Effector CD8-positive, alpha-beta T cell (primary cell): ENCODE measurements at places on chromosomes 3 and 15.

GRCh38 chr3:179973931-179974361 lies 62.8 kb downstream of the PEX5L start:
- no peak for DNase-seq

DNA sequence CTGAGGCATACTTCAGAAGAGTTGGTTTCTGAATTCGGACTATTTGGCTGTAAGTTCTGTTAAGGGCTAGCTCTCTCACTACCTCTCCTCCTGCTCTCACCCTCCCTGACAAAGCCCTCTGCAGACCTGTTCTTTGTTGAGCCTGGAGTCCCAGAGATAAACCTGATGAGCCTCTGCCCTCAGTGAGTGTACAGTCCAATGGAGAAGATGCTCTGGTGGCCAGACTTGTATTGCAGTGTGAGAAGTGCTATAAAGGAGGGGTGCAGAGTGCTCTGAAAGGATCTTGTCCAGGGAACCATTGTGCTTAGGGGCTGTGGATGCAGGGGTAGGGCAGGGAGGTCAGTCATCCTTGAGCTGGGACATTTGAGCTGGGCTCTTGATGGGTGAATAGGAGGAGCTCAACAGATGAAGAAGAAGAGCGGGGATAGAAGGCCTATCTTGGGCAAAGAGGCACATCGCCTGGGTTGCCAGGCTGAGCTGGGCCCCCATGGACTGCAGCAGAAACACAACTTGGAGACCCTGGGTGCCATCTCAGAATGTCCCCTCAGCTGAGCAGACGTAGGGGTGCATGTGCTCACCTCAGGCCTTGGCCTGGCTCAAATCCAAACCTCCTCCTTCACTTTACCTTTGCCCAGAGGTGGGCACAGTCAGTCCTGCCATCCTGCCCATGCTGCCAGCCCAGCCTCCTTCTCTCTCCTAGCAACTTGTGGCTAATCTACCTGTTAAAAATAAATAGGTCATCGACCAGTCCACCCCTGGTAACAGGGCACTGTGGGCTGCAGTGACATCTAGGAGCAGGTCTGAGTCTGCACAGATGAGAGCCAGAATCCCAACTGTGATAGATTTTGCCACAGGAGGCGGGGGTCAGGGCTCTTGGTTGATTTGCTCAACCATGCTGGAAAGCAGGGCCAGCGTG lies 3.3 kb downstream of the CAND2 start:
- no peak for DNase-seq

GRCh38 chr3:127970966-127971592 lies 56.0 kb downstream of the KBTBD12 start:
- DNase-seq = no peak

- no peak for DNase-seq
Measured at GRCh38 chr15:77473328-77473727, 52.6 kb downstream of the HMG20A start.

- no peak for DNase-seq
Measured at GRCh38 chr3:102054543-102055080, 205.3 kb downstream of the NFKBIZ start.

- DNase-seq = no peak
Measured at GRCh38 chr15:77138167-77138522, 67.2 kb upstream of the TSPAN3 start.

DNA sequence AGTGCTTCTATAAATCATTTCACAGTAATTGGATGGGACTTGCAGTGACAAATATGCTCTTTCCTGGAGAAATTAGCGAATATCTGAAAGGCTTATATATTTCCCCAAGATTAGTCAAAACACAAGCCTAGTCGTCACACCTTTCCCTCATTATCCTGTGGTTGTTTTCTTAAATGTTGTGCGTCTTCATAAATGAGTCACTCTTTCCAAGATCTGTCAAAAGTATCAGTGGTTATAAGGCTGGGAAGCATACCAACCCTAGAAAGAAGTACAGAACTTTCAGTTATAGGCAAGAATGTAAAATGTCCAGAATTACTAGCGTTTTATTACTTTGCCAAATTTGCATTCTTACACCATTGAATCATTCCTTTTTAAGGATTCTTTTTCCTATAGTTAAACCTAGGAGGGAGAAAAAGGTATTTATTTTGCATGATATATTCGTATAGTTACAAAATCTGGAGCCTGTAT lies 33.6 kb downstream of the TMEM212 start:
- no peak for DNase-seq

DNA sequence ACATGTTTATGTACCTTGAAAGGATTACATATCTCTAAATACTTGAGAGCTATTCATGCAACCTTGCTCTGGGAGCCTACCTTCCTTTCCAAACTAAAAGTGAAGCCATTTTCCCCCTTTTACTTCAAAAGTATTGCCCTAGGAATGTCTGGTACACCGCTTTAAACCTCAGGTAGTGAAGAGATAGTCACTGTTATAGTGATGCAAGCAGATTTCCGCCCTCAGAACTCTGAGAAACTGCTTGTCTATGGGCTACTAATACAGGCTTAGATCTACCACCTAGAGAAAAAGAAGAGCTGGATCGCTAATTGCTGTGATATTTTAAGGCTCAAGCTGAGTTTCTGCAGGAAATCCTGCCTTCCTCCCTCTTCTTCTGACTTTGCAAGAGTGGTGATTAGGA lies 78.6 kb downstream of the SEMA6D start:
- no peak for DNase-seq

DNA sequence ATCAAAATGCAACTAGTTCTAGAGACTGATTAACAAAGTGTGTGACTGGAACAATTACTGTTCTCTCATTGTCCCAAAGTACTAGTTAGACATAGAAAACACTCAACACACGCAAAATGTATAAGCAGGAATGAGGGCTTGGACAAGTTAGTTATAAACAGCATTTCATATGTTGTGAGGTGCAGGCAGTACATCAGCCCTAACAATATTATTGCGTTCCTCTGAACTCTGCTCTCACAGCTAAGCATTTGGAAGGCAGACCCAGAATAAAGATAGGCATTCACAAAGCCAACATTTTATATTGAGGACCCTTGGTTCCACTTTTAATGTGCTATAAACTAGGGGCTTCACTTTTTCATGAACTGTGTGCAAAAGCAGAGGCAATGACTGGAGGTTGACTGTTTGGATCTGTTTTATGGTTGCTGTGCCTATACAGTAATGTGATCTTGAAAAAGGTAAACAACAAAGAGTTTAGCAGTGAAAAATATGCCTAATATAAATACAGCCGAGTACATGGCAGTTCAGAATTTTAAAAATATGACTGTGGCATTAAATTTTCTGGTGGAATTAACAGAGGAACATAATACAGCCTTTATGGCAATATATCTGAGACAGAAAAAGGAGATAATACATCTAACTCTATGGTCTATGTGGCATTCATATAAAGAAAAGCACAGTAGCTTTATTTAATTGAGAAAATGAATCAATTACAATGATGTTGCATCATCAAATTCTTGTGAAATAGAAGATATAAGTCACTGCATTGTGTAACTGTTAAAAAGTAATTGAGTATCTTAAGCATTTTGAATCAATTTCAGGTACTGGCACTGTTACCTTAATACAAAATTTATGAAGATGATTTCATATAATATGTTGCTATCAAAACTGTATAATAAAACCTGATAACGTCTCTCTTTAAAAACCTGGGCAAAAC lies 80.0 kb upstream of the SKOR1 start:
- no peak for DNase-seq

DNA sequence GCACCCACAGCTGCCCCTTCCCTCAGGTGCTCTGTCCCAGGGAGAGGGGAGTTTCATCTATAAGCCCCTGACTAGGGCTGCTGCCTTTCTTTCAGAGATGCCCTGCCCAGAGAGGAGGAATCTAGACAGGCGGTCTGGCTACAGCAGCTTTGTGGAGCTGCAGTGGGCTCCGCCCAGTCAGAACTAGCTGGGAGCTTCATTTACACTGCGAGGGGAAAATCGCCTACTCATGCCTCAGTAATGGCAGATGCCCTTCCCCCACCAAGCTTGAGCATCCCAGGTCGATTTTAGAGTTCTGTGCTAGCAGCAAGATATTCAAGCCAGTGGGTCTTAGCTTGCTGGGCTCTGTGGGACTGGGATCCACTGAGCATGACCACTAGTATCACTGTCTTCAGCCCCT lies 181.2 kb upstream of the RARB start:
- DNase-seq = no peak

DNA sequence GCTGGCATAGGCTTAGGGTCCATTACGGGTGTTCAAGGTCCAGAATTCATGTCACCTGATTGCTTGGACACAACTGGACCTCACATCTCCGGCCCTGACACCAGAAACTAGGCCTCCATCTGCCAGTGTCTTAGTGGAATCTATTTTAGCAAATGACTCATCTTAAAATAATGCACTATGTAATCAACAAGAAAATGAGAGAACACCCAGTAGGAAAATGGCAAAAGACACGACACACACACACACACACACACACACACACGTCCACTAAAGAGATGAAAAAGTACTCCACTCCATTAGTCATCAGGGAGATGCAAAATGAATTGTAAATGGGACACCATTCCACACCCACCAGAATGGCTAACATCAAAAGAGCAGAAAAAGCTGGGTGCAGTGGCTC lies 11.2 kb downstream of the APBA2 start:
- no peak for DNase-seq

DNA sequence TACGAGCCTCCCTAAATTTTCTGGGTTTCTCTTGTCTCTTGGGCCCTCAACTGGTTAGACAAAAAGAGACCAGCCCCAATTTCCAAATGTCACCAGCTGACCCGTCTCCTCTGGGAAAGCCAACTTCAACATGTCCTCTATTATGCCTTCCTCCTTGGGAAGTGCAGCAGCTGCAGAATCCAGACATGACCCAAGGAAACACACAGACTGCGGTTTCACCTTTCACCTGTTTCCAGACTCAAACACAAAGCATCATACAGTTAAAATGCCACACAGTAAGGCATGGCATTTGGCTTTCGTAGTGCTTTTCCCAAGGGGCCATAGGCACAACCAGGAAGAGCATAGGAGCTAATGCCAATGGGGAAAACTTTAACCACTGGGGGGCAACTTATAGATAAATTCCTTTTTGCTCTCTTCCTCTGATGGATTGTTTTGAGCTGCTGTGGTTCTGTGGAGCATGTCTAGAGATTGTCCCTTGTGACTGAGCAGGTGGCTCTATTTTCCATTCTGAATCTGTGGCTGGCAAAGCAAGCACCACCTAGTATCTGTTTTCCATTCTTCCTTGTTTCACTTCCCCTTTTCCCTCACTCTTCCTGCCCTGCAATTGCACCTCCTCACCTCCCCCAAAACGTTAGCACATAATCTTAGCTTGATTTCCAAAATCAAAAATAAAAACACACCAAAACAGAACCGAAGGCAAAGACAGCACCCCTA lies 49.3 kb downstream of the HHLA2 start:
- no peak for DNase-seq

DNA sequence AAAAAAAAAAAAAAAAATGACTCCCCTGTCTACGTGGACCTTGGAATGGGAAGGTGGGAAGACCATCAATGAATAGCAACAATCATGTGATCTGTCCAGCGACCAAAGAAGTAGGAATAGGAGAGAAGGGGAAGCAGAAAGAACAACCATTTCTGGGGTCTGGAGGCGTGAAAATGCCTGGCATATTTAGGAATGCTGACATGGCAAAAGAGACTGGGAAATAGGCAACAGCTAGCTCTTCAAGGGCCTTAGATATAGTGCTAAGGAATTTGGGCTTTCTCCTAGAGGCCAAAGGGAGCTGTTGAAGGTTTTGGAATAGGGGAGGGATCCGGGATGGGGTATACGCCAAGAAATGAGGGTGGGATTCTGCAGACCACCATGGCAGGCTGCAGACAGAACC lies 5.9 kb downstream of the SLC22A13 start:
- no peak for DNase-seq

GRCh38 chr3:160870327-160870726 lies 114.3 kb downstream of the PPM1L start:
- no peak for DNase-seq

GRCh38 chr3:46075816-46076215 lies 48.5 kb upstream of the XCR1 start:
- DNase-seq = no peak

DNA sequence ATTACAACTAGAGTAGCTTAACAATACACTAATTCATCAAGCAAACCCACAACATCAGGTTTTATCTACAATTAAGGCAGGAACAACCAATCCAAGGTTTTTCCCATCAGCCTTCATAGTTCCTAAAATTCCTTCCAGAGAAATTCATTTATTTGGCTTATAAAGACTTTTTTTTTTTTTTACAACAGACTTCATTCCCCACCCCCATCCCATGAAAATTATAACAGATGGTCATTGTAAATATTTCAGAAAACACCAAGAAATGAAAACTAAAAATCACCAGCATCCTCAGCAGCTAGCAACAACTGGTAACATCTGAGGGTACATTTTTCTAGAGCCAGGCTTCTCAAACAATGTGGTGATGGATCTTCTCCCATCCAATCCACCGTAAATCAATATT lies 11.0 kb downstream of the SH3BP5 start:
- DNase-seq = no peak

DNA sequence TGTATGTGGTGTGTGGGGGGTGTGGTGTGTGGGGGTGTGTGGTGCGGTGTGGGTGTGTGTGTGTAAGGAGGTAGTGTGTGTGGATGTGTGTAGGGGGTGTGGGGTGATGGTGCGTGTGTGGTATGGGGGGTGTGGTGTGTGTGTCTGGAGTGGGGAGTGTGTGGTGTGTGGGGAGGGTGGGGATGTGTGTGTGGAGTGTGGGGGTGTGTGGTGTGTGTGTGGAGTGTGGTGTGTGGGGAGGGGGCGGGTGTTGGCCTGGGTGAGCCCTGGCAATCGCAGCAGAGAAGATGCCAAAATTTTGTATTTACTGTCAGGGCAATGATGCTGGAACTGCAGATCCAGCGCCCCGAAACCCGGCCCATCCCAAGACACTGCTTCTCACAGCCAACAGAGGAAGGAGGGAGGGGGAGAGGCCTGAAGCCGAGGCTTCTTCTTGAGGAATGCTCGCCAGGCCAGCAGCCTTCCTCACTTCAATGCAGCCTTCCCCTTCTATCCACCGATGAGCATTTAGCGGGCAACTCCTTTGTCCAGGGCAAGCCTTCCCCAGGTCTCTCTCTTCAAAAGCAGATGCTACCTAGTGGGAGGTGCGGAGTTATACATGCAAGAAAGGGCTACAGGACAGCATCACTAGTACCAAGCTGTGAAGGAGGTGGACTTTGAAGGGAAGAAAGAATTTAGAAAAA lies 11.9 kb upstream of the SRP14 start:
- no peak for DNase-seq

- DNase-seq = no peak
Measured at GRCh38 chr3:103991-104390, 92.6 kb upstream of the CHL1 start.

GRCh38 chr3:107704477-107704876 lies 181.7 kb downstream of the BBX start:
- DNase-seq = no peak

- no peak for DNase-seq
Measured at GRCh38 chr3:53065841-53066480, 20.1 kb upstream of the SFMBT1 start.
